Activated CD8-positive, alpha-beta memory T cell treated with anti-CD3 and anti-CD28 coated beads for 48 hours (primary cell): ENCODE measurements at places on chromosomes 13 and 19.

- no peak for DNase-seq
Measured at GRCh38 chr13:45519493-45519892, 54.8 kb downstream of the COG3 start.

DNA sequence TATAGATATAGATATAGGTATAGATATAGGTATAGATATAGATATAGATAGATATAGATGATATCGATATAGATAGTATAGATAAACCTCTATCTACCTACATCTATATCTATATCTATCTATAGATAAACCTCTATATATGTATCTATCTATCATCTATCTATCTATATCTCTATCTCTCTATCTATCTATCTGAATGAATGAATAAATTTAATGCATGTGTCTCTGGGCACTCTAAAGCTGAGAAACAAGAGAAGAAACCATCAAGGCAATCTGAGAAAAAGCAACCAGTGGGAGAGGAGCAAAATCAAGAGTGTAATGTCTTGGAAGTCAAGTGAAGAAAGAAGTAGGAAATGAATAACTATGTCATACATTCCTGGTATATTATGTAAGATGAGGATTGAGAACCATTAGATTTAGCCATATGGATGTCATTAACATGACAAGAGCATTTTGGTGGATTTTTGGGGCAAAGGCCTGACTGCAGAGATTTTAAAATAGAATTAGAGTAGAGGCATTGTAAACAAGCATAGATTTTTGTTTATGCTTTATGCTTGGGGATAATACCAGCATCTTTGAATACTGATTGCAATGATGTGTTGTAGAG lies 1262.7 kb upstream of the MIR17HG start:
- DNase-seq = no peak

DNA sequence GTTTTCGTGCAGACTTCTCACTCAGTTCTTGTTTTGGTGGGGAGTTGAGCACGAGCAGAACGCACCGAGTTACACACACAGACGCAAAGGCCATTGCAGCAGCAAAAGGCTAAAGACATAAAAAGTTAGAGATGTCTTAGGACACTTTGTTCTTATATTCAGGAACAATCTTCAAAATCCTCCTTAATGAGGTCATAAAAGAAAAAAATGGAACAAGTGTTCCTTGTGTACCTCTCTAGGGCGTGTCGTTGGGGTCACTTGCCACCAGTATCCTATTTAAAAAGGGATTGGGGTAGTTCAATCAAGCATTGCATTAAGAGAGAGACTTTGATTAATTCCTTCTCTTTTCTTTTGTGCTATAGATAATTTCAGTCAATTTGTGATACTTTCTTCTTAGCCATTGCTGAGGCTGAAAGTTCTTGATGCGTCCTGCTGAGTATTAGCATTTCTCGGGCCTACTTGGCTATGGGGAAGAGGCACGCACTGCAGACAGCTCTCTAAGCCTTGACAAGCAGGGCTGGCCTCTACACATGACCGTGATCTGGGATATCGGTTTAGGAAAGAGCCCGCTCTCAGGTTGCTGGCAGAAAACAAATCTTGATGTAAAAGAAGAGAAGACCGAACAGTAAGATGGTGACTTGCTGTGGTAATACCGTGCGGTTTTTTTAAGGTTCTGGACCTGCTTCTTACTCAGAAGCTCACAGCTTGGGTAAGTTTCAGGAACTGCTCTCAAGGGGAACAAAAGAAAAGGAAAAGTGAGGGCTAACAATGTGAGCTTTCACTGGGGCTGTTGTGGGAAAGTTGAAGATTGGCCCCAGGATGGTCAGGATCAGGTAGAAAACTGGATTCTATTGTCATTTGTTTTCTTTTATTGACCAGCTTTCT lies 223.6 kb downstream of the TM9SF2 start:
- DNase-seq = no peak

- DNase-seq = no peak
Measured at GRCh38 chr19:55482156-55482961, 2.6 kb upstream of the NAT14 start.

- DNase-seq = no peak
Measured at GRCh38 chr19:53978975-53979801, 12.2 kb upstream of the CACNG6 start.

DNA sequence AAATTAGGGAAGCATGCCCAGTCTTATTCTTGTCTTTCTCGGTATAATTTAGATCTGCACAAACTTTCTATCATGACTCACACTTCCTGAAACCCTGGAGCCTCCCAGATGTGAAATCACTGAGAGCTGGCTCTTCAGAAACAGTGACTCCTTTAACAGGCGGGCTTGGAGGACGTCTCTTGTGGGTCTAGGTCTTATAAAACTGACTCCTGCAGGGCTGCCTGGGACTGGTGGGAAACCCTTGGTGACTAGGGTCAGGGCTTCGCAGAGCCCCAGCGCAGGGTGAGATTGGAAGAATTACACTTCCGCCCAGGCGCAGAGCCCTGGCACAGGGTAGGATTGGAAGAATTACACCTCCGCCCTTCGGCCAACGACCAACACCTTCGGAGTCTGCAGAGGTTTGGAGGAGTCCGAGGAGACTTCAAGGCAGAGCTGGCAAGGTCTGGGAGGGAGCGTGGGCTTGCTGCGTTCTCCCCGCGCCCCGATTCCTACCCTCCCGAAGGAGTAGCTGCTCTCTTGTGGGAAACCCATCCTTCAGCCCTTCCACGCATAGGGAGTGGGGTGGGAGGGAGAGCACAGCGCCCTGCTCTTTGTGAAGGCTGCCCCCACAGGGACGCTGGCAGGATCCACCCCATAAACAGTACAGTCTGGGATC lies 43.4 kb upstream of the MAP3K10 start:
- no peak for DNase-seq
